Activated naive CD4-positive, alpha-beta T cell treated with anti-CD3 and anti-CD28 coated beads, Interleukin-2, amount 50 U/mL, for 16 hours (primary cell): ENCODE measurements at places on chromosomes 2 and 18.

- DNase-seq, result no peak
These were observed 37.4 kb upstream of the KLHL29 start for GRCh38 chr2:23347471-23348092.

- DNase-seq, result no peak
These were observed 725 bp downstream of the SLC66A2 start for GRCh38 chr18:79950515-79951341.

DNA sequence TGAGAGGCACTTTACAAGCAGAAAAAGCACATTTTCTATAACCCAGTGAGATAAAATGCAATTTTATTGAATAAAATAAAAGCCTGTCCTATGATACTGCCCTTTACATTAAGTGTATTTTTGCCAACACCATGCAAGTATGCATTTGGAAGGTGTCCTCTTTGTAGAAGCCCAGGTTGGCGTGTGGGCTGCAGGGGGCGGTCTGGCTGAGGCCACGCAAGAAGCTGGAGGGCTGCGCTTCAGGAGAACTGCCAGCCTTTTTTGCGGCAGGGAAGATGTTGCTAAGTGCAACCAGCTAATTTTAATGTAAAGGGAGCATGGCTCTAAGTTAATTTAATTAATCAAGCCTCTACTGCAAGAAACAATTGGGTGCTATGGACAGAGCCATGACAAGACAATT lies 562.8 kb upstream of the SALL3 start:
- no peak for DNase-seq

GRCh38 chr2:210577263-210578071 lies 21.1 kb downstream of the CPS1 start:
- no peak for DNase-seq

DNA sequence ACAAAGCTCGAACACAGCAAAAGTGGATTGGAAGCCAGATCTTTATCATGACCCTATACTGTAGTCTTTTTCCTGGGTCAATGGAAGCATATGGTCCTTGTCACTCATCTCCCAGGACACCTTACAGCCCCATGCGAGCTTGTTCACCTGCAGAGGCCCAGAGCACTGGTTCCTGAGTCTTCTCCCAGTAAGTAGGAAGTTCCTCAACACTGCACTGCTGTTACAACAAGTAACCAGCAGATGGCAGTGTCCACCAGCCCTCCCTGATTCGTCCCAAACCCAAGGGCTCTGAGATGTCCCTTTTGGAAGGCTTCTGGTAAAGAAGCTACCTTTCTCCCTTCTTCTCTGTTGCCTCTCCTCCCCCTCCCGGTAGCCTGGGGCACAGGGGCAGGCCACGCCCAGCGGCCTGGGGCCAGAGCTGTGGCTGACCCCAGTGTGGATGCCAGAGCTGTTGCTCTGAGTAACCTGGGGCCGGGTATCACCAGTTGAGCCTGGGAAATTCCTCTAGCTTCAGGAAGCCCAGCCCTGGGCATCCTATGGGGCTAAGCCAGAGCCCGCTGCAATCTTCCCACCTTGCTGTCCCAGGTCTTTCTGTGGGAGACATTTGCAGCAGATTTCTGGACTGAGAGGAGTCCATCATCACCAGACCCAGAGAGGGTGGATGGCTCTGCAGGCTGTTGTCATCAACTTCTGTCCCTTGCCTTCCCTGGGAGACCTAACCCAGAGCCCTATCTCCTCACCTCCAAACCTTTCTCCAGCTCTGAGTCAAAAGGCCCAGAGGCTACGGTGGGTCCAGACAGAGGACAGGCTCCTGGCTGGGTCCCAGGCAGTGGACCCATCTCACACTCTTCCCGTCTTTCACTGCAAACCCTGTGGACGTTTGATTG lies 5.3 kb upstream of the GDF7 start:
- DNase-seq, result peak; percentile 55

DNA sequence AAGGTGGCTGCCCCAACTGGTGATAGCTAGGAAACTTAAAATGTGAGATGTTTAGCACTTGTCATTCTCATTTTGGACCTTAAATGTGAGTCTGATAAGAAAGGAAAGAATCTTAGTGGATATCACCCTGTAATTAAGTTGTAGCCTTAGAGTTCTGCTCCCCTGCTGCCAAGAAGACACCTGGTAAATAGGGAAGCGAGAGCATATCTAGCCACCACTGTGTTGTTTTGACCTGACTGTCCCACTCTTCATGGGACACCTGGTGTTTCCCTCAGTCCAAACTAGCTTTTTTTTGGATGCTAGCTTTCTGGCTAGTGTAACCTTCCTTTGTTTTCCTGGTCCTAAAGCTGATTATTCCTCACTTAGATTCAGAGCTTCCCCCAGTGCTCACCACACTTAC lies 357.6 kb downstream of the RAD51AP2 start:
- no peak for DNase-seq

GRCh38 chr2:64844087-64844486 lies 145.1 kb upstream of the SLC1A4 start:
- no peak for DNase-seq

- no peak for DNase-seq
These were observed 24.0 kb downstream of the R3HDM1 start for GRCh38 chr2:135555311-135555710.

- no peak for DNase-seq
These were observed 66.8 kb downstream of the KYNU start for GRCh38 chr2:142944264-142944663.

DNA sequence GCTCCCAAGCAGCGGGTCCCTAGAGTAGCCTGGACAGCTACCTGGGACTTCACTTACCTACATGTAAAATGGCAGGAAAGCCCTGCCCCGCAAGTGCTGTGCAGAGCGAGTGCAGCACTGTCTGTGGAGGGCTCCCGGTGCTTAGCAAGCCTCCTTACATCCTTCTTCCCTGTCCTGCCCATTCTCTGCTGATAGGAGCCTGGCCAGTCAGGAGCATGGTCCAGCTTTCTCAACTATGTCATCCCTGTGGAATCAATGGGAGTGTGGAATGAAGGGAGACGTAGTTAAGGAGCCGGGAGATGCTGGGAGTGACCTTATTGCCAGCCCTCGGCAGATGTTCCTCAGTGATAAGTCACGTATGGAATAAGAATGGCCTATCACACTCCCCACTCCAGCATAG lies 661.9 kb upstream of the ID2 start:
- DNase-seq, result no peak

DNA sequence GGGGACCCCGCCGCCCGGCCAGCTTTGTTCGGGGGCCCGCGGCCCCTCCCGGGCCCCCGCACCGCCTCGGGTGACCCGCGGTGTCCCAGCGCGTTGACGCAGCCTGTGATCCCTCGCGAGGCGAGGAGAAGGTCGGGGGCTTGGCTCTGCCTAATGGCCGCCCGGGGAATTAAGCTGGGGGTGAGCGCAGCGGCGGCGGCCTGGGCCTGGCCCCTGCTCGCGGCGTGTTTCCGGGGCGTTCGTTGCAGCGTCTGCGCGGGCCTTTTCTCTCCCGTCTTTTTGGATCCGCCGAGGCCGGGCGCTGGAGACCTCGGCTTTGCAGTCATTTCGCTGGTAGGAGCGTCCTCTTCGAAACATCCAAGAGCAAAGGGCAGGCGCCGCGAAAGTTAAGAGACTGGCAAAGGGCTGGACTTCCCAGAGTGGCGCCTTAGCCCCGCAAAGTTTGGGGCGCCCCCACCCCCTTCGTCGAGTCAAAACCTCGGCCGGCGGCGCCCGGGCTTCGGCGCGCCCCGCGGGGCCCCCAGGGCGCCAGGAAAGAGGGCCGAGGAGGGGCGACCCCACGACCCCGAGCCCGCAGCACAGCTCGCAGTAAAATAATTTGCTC lies 1.3 kb downstream of the SALL3 start:
- DNase-seq, result no peak

DNA sequence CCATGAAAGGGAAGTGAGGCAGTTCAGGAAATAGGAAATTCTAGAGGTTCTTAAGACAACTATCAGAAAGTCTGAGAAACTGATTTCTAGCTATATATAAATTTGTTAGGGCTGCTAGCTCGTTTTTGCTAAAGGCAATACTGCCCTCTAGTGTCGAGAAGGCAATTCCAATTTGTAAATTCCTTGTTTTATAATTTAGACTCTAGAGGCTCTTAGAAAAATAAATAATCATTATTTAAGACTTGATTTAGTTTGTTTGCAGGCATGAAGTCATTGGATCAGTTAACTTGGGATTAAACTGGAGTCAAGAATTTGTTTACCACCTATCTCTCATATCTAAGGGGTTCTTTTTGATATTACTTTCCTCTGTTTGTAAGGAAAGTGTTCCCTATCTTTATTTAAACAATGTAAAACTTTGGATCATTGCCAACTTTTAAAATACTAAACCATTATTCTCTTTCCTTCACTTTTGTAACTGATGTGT lies 66.2 kb downstream of the ACVR2A start:
- DNase-seq, result peak; percentile 11

GRCh38 chr18:78293940-78294541 lies 685.6 kb upstream of the SALL3 start:
- no peak for DNase-seq

DNA sequence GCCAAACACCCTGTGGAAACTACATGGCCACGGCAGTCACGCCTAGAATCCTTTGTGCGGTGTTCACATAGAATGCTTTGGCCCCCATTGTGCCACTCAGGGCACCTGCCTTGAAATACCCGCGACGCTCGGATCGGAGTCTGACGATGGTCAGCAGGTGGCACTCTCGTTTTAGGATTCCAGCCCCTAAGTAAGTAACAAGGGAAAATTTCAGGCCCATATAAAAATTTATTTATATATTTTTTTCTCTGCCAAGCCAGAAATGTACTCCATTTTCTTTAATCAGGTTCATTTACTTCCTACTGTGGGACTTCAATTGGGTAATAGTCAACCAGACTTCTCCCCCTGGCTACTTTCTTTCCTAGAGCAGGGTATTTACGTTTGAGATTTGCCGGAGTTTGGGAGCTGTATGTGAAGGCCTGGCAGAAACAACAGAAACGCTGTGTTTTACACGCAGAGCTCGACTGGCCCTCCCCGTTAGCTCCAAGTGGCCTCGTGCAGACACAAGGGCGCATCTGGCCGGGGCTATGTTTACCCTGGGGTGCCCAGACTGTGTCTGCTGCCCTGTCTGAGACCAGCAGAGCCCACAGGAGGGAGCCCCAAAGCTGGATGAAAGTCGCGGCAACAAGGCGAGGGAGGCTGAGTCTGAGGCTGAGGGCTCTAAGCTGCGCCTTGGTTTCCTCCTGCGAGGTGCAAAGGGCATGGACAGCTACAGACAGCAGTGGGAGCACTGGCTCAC lies 41.6 kb downstream of the LRRC30 start:
- no peak for DNase-seq

GRCh38 chr2:24492421-24493279 lies 1.6 kb downstream of the NCOA1 start:
- DNase-seq, result no peak

DNA sequence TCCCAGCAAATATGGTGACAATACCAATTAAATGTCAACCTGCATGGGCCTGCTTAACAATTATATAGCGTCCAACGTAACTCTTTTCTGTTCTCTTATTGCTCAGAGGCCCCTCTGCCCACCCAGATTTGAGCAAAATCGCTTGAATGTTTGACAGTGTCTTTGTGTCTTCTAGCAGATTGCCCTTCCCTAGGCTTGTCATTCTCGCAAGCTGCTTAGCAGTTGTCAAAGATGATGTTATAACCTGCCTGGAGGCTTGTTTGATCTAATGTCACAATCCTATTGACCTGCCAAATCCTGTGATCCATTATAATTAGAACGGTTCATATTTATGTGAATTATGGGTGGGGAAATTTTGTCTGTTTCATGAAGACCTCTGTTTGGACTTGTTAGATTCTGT lies 108.8 kb downstream of the FARSB start:
- no peak for DNase-seq

- DNase-seq, result no peak
These were observed 582 bp downstream of the RIOK3 start for GRCh38 chr18:23453680-23454058.

DNA sequence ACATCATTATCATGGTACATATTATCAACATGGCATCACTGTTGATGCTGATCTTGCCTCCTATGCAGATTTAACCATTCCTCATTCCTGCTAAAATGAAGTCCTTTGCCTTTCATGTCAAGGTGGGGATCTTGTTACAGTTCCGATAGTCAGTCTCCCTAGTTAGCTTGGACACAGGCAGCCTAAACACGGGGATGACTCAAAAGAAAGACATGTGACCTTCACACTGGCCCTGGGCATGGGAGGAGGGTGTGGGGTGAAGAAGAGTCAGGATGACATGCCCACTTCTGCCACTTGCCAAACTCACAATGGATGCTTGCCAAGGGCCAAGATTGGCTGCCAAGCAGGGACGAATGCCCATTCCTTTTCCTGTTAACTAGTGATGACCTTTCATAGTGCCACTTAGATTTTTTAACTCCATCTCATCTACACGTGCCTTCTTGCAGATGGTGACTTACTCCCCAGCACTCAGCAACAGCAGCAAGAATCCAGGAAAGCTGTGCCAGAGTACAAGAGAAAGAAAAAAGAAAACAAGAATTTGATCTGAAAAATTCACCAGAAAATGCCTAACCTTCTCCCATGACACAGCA lies 13.9 kb upstream of the SLC1A4 start:
- DNase-seq, result no peak
